ENCODE measurements at places on chromosomes 6 and 20. TPM values are rescaled to one million over a fixed set of nuclear protein-coding genes. Genes with fewer than 3 reads are reported as not detected.

The VAPB gene
- polyA plus RNA-seq = 13.1 TPM

The WFDC11 gene
- not detected for polyA plus RNA-seq

The ISM1 gene
- polyA plus RNA-seq = not detected

The RAD21L1 gene
- polyA plus RNA-seq = not detected

The GMDS gene
- polyA plus RNA-seq = 9.8 TPM

The PLCB1 gene
- 10.2 TPM for polyA plus RNA-seq

The SLCO4A1 gene
- polyA plus RNA-seq = 1.4 TPM

The GTSF1L gene
- not detected for polyA plus RNA-seq

The EBF4 gene
- 2.5 TPM for polyA plus RNA-seq

DNA sequence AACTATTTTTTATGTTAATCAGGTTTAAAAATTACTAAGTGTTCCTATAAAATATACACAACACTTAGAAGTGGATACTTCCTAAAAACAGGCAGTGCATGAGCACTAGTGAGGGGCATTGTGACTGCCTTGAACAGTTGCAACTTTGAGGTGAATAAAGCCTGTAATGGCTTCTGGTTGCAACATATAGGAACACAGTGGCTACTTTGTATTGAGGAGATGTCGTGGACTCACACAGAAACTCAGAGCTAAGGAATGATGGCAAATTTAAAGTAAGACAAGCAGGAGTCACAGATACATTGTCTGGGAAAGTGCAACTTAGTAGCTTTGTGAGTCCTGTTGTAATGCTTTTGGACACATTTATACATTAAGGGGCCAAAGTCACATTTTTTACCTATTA lies 861 bp upstream of the HLA-A start:
- H3K36me3 ChIP-seq = no peaks in the 10 kb centered on the region
- H3K27ac ChIP-seq = no peak overlapping the region
- H3K27me3 ChIP-seq = no peaks in the 10 kb centered on the region
- peak; percentile 5 for DNase-seq
- no peak overlapping the region for H3K4me3 ChIP-seq

DNA sequence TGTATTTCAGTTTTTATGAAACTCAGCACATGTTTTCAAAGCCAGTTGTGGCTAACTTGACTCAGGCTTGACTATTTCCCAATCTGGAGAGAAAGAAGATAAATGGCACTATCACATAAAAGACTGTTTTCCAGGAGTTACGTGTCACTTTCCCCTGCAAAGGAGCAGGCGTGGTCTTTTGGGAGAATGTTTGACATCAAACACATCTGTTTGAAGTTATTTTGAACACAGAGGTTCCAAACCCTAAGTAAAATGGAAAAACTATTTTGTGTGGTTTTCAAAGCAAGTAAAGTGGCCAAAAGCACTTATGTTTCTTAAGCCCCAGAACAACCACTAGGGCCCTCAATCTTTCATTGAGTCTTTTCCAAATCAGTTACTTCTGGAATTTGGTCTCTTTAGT lies 89.7 kb downstream of the FOXF2 start:
- no peaks in the 10 kb centered on the region for H3K27me3 ChIP-seq
- no peaks in the 10 kb centered on the region for H3K4me1 ChIP-seq
- no peak overlapping the region for H3K27ac ChIP-seq
- H3K4me3 ChIP-seq = no peak overlapping the region

DNA sequence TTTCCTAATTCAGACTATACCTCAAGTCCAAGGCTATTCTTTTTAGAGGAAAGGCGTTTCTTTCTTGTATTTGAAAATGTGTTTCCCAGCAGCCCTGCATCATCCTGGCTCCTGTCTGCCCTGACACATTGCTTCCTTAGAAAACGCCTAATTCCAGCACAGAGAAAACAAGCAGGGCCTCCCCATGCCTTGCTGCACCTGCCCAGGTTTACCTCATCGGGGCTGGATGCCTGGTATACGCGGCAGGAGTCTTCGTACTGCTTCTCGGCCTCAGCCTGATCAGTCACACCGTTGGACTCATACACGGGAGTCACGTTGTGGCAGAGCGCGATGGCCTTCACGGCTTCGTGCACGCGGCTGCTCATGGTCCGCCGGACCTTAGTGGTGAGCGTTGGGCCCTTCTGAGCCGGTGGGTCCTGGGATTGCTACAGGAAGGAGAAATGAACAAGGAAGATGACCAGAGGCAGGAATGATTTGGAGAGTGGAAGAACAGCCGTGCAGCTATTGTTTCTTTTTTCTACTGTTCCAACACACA lies 111.4 kb downstream of the ATP9A start:
- peaks cover 3% of the 10 kb centered on the region for H3K36me3 ChIP-seq
- H3K4me1 ChIP-seq = peaks cover 43% of the 10 kb centered on the region
- no peak overlapping the region for H3K27ac ChIP-seq
- no peak for DNase-seq

DNA sequence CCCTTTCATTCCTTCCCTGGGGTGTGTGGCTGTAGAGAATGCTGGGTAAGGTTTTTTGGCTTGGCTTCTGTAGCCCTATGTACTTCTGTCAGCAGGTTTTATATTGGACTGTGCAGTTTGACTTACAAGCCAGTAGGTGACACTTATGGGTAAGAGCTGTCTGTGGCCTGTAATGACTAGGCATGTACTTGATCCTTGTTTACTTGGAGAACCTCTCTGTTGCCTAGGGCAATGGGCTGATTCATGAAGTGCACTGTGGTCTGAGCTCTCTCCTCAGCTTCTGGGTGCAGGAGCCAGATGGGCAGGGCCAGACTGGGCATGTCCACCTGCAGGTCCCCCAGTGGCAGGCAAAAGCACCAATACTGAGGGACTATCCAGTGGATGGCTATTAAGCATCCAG lies 544.6 kb downstream of the ADGRB3 start:
- H3K36me3 ChIP-seq = no peaks in the 10 kb centered on the region
- no peak overlapping the region for H3K4me3 ChIP-seq
- H3K4me1 ChIP-seq = no peaks in the 10 kb centered on the region
- DNase-seq = no peak
- H3K27me3 ChIP-seq = no peaks in the 10 kb centered on the region
- H3K27ac ChIP-seq = no peak overlapping the region

- H3K36me3 ChIP-seq = no peaks in the 10 kb centered on the region
- DNase-seq = no peak
- no peak overlapping the region for H3K27ac ChIP-seq
Observed at GRCh38 chr20:24018796-24019195, 30.2 kb upstream of the GGTLC1 start.

- H3K4me3 ChIP-seq = no peak overlapping the region
- H3K27ac ChIP-seq = no peak overlapping the region
- no peaks in the 10 kb centered on the region for H3K36me3 ChIP-seq
- H3K27me3 ChIP-seq = no peaks in the 10 kb centered on the region
- no peaks in the 10 kb centered on the region for H3K4me1 ChIP-seq
Observed at GRCh38 chr20:52484438-52484837, 292.9 kb upstream of the ZFP64 start.

DNA sequence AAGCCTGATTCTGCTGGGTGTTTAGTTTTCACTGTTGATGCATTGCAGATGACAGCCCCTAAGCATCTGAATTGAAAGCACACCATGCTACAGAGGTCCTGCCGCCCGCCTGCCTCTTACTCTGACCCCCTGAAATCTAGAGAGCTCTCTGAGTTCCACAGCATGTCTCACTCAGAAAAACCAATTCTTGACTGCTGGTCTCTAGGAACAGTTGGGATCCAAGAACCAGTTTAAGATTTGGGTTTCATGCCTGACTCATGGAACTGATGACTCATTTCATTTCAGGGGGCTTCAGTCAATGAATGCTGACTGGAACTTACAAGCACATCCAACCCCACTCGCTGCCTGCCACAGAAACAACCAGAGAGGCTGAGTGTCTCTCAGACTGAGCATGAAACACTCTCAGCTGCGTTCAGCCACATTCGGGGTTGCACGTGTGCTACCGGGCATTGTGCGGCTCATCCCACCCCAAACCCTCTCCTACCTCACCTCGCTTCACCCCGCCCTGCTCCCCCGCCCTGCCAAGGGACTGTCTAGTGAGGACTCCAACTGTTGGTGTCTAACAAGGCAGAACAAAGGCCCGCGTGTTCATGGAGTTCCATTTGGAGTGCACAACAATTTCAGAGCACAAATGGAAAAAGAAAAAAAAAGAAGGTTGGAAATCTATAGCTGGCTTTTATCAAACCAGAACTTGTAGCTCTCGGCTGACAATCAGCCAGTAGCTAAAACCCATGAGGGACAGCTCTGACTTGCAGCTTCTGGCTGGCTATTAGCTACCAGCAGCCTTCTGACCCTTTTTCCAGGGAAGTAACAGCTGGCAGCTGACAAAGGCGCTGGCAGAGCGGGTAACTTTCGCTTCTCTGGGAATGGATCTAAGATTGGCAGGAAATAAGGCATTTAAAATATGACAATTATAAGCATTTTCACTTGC lies 20.0 kb upstream of the TRAF3IP2 start:
- no peaks in the 10 kb centered on the region for H3K4me1 ChIP-seq
- peak; percentile 47 for DNase-seq
- peaks cover 6% of the 10 kb centered on the region for H3K27me3 ChIP-seq
- no peaks in the 10 kb centered on the region for H3K36me3 ChIP-seq
- H3K4me3 ChIP-seq = no peak overlapping the region

GRCh38 chr20:57943950-57944349 lies 234.1 kb upstream of the PMEPA1 start:
- H3K36me3 ChIP-seq = no peaks in the 10 kb centered on the region
- no peak overlapping the region for H3K4me3 ChIP-seq
- no peak for DNase-seq
- H3K4me1 ChIP-seq = no peaks in the 10 kb centered on the region

- no peak overlapping the region for H3K4me3 ChIP-seq
- DNase-seq = no peak
- no peak overlapping the region for H3K27ac ChIP-seq
- no peaks in the 10 kb centered on the region for H3K27me3 ChIP-seq
Observed at GRCh38 chr20:2520617-2521016, 11.9 kb upstream of the ZNF343 start.

- no peaks in the 10 kb centered on the region for H3K36me3 ChIP-seq
- DNase-seq = no peak
- H3K4me3 ChIP-seq = no peak overlapping the region
- H3K27me3 ChIP-seq = no peaks in the 10 kb centered on the region
- no peaks in the 10 kb centered on the region for H3K4me1 ChIP-seq
Observed at GRCh38 chr6:19311786-19312185, 525.4 kb upstream of the ID4 start.

All from endothelial cell of umbilical vein (primary cell).